Progenitor cell of endocrine pancreas (in vitro differentiated cells): ENCODE measurements at places on chromosomes 1 and 21.

GRCh38 chr1:36835017-36835695, 199.2 kb downstream of the GRIK3 start:
- no peak for DNase-seq

DNA sequence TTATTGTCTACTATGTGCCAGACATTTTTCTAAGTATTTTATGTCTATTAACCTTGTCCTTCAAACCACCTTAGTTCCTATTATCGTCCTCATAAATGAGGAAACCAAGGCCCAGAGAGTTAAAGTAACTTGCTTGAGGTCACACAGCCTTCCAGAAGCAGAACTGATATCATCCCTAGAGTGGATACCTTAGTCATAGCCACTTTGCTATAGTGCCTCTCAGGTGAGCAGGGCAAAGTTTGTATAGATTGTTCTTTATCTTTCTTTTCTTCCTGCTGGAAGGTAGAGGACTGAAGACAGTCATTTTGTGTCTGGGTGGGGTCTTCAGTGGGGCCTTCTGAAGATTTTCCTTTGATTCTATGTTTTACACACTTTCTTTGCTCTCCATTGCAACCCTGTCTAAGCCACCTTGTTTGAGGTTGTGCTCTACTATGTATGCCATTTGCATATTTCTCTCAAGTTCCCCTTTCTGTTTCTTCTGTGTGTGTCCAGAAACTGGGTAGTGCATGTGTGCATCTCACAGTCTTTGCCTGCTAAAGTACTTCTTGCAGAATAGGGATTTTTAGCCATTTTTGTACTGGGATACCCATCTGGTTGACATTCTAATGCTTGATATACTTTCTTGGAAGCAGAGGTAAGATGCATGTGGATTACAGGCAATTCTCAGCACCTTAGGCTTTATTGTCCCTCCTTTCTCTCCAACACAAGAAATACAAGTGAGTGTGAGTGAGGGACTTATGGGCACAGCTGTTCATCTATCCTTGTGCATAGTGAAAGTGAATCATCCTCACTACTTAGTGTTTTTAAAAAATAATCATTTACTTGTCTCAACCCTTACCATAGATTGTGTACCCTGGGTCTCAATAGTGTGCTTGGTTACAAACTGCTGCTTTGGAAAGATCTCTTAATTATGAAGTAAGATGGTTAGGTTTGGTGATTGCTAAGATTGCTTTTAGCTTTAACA, 207.6 kb upstream of the HMCN1 start:
- DNase-seq = no peak

GRCh38 chr1:151238467-151238739, 16.1 kb upstream of the PSMD4 start:
- DNase-seq = no peak

- DNase-seq = no peak
Observed at GRCh38 chr1:67682659-67683197, 2.3 kb upstream of the GADD45A start.

DNA sequence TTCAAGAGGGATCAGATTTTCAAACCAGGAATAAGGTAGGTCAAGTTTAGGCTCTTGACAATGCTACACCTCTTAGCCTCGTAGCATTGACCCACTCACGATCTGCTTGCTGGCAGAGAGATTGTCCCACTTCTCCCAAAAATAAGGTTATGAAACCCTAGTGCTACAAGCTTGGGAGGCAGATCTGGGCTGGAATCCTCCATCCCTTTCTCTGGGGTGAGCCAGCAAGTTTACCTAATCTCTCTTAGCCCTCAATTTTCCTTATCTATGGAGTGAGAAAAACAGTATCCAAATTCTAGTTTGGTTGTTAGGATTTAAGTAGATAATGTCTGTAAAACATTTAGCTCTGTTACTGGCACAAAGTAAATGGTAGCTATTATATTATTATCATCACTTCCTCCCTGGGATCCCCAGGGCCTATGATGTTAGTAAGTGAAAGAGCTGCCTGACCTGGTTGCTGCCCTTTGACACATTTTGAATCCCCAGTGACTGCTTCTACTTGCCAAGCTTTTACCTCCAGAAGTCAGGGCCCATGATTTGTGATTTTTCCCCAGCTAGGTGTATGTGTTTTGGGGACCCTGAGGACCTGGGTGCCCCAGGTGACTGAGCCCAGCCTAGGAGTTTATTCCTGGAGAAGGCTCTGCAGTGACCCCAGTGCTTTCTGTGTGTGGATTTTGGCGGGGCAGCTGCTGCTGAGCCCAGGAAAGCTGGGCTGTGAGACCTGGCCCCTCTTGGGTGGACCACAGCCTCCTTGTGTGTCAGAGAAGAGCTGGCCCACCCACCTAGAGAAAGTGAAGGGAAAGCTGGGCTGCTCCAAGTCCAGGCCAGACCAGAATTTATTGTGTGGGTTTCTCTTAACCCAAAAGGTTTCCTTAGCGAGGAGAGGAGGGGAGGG, 48.2 kb upstream of the VANGL1 start:
- DNase-seq = no peak

DNA sequence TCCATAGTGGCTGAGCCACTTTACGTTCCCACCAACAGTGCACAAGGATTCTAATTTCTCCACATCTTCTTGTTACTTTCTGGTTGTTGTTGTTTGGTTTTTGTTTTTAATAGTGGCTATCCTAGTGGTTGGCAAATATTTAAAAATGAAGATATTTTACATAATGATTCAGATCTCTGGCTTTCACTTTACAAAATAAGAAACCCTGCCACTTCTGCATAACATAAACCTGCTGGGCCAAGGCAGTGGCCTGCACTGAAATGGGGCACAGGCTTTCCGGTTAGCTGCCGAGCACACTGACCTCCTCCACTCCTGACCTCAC, 320.4 kb downstream of the RPS6KC1 start:
- no peak for DNase-seq

DNA sequence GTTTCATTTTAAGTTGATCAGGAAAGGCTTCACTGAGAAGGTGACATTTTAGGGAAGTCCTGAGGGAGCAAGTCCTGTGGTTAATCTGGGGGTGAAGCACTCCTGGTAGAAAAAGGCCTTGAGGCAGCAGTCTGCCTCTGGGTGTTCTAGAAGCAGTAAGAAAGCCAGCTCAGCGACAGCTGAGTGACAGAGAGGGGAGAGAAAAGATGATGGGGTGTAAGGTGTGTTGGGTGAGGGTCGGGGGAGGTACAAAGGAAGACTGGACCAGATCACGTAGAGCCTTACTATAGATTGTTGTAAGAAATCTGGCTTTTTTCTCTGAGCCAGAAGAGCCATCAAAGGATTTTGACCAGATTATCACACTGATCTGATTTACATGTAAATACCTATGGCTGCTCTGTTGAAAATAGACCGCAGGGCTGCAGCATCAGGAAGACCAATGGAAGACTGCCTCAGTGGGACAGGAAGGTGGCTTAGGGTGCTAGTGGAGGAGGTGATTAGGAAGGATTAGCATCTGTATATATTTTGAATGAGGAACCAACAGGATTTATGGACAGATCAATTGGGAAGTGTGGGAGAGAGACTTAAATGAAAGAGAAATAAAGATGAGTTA, 131.2 kb downstream of the CDC7 start:
- DNase-seq = no peak

DNA sequence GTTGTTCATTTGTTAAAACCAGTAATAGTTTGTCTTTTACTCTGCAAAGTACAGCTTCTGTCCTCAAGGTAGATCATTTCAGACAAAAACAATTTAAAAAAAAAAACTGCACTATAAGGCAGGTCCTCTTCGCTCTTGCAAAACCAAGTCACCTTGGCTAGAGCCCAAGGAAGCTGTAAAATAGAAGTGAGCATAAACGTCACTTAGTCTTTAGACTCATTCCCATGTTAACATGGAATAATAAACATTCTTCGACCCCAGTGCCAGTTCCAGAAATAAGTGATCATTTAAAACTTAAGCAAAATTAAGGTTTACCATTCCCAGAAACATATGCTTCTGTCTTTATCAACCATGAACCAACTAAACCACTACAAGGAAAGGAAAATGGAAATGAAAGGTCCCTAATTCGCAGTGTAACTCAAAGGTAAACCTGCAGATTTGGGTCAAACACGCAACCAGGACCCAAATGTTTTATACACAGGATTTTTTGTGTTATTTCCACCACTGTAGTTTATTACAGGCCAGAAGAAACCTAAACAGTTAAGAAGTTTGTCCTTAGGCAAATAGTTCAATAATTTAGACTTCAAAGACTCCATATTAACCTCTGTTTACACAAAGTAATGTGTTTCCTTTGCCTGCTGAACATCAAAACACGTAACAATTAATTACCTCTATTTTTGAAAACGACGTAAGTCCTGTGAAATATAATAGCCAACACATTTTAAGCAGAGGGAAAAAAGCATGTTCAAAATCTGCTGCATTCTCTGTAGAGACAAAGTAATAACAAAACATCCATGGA, 54.6 kb downstream of the TGFBR3 start:
- DNase-seq = no peak

GRCh38 chr1:29964718-29965533, 728.6 kb downstream of the PTPRU start:
- no peak for DNase-seq

- DNase-seq = no peak
Observed at GRCh38 chr1:47761974-47762373, 235.2 kb downstream of the TRABD2B start.

- no peak for DNase-seq
Observed at GRCh38 chr1:11227106-11228077, 35.0 kb downstream of the MTOR start.

- DNase-seq = no peak
Observed at GRCh38 chr1:225842788-225843425, 33.0 kb downstream of the EPHX1 start.

DNA sequence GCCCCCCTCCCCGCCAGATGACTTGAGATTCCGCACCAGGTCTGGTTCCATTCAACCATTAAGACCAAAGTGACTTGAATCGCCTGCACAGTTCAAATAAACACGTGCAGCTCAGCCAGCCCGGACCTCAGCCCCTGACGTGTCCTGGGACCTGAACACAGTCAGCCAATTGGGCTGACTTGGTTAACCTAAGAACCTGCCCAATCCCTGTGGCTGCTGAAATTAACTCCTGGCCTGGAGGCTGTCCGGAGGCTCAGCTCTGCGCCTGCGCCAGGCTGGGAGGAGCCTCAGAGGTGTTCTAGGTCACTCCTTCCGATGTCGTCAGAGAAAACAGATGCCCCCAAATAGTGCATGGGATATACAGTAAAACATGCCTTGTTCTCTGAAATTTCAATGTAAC, 73.4 kb downstream of the SCCPDH start:
- no peak for DNase-seq

DNA sequence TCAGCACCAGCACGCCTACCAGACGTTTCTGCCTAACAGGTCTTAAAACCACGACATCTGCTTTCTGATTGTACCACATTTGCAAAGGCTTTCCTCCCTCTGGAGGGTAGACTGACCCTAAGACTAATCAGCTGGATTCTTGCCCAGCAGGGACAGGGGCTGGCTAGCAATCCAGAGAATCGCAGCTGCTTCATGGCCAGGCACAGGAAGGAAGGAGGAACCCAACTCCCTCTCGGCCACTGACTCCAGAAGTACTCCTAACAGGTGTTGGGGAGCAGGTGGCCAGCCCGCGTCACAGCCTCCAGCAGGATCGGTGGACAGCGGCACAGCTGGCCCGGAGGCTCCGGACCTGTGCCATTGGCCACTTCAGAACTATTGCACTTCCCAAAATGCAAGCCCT, 180.8 kb downstream of the NPHP4 start:
- DNase-seq = no peak

- DNase-seq = no peak
Observed at GRCh38 chr1:213521206-213521605, 466.6 kb upstream of the PROX1 start.

DNA sequence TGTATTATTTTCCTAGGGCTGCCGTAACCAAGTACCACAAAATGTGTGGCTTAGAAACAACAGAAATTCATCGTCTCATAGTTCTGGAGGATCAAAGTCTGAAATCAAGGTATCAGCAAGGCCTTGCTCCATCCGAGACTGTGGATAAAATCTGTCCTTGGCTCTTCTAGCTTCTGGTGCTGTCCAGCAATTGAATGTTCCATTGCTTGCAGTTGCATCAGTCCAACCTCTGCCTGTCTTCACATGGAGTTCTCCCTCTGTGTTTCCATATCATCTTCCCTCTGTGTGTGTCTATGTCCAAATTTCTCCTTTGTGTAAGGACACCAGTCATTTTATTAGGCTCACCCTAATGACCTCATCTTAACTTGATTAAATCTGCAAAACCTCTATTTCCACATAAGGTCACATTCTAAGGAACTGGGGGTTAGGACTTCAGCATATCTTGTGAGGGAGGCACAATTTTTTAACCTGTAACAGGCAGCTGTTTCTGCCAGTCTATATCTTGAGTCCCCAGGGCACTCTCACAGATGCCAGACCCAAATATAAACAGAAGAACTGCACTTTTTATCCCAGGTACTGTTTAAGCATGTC, 84.2 kb downstream of the ERG start:
- DNase-seq = no peak

- no peak for DNase-seq
Observed at GRCh38 chr1:94542088-94542870, 720 bp upstream of the F3 start.

DNA sequence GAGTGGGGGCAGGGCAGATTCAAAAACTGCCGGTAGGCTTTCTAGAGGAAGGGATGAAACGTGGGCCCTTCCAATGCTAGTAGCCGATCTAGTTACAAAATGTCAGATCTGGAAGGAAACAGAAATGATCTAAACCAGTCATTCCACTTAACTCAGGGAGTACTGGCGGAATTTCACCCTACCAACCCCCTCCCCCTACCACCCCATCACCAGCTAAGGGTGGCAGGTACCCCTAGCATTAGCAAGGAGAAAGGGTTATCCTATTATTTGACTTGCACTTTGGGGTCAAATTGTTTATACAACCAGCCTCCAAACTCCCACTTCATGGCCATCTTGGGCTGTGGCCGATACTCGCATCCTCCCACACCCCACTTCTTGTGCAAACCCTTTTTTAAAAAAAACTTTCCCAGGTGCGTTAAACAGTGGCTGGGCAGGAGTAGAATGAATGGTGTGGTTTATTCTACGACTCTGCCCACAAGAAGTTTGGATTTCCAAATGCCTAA, 644 bp upstream of the MRPL24 start:
- no peak for DNase-seq

- DNase-seq = no peak
Observed at GRCh38 chr1:95503278-95504030, 269.4 kb downstream of the RWDD3 start.

DNA sequence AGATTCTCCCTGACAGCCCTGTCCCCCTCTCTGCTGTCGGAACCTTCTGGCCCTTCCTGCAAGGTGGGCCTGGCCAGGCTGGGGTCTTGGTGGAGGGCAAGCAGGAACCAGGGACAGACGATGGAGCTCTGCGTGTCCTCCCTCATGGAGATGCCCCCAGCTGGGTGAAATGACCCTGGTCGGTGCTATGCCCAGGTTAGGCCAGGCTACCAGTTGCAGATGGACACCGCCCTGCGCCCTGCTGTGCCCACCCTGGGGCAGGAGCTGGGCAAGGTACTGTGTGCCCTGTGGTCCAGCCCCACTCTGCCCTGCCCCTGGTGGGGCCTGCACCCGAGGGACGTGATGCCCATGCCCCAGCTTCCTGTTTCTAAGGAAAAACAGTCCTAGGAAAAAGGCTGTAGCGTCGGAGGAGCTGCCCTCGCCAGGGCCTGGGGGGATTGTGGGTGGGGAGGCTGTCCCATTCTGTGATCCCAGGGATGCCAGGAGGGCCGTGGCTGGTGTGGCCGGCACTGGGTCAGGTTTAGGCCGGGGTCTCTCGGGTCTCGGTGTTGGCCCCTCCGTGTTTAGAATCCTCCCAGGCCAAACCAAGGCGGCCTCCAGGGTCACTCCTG, 77.6 kb downstream of the MORN1 start:
- DNase-seq = no peak
